ENCODE measurements at places on chromosomes 5 and 9.

- DNase-seq = no peak
Measured at GRCh38 chr5:168469816-168470215, 16.5 kb upstream of the RARS1 start.

DNA sequence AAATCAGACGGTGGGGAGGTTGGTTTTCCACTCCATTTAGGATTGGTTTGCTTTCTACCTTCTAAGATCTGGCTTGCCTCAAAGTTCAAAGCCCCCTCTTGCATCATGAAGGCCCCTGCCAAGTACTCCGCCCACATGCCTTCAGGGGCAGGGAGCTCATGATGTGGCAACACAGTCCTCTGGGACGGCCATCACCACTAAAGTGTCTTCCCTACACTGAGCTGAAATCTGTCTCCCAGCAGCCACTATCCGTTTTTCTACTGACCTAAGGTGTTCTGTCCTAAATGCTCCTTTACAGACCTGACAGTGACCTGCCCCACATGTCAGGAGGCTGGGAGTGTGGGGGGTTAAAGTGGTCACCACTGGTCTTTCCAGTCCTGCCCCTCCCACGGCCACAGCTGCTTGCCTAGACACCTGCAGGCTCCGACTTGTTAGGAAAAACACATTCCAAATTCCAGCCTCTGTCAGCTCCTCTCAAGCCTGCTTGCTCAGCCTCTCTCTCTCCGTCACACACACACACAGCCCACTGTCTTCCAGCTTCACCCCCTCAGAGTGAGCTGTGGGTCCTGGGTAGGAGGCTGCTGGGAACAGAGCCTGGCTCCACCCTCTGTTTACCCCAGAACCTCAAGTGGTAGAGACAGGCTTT is 44.9 kb downstream of the SHB start:
- no peak for DNase-seq

DNA sequence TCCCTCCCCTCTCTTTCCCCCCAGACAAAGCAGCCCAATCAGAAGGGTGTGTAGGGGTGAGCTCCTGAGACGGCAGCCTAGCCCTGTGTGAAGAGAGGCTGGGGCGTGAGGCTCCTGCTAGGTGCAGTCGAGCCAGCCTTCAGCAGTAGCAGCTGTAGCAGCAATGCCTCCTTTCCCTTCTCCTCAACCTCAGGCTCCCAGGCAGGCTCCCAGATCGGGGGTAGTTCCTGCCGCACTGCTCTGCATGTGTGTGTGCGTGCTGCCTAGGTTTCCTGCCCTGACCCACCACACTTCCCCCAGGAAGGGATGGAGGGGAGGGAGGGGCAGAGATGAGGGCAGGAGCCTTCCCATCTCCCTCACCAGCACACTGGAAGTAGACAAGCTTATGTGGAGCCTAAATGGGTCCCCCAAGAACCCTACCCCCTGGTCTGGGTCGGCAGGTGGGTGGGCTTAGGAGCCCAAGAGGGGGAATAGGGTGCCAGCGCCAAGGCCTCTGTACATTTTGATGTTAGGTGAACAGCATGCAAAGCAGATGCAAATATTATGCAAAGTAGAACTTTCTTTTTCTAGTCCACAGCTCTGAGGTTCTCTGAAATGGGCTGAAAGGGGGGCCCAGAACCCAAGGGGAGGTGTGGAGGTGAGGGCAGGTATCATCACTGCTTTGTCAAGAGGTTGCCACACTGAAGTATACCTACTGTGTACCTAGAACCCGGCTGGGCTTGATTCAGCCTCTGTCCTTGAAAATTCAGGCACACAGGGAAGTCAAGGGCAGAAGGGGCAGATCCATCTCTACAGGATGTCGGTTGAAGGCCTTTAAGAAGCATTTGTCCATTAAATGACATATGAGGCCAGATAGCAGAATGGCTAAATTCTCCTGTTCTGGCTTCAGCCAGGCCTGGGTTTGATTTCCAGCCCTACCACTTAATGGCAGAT is 57.8 kb downstream of the CXXC5 start:
- DNase-seq = no peak

DNA sequence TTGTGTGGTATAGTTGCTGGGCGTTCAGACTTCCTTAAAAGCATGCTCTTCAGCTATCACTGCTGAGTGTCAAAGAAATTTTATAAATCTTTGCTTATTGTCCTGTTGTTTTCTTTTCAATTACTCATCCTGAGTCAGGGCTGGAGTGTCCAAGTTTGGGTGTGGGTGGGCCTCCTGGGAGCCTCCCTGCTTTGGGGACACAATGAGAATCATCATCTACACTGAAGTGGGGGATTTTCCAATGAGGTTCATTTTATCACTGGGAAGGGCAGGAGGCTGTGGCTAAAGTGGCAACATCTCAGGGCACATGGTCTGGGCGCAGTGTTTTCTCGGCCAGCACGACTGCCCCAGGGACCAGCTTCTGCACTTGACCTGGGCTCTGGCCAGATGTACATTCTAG is 19.5 kb downstream of the GFPT2 start:
- DNase-seq = no peak

DNA sequence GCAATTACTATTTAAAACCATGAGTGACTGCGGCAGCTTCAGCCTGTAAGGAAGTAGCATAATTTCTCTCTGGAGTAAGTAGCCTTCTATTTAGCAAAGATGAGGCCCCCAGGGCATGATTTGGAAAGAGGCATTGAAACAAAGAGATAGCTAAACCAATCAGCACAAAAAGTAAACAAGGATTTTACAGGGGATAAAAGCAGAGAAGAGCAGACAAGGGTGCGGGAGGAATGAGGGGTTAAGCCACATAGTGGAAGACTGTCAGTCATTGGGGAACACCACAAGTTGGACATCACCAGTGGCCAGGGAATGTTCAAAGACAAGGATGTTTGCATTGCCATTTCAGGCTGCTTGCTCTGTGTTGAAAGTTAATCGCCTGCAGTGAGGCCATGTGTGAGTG is 24.0 kb upstream of the C5orf63 start:
- no peak for DNase-seq

Measured in substantia nigra (tissue), 51 donors.